Placental epithelial cell (primary cell): ENCODE measurements at places on chromosomes 11 and 22. TPM values are rescaled to one million over a fixed set of nuclear protein-coding genes. Genes with fewer than 3 reads are reported as not detected.

MPEG1 gene
- not detected in 2 replicates for total RNA-seq

SOX10 gene
- total RNA-seq: not detected in 2 replicates

PICK1 gene
- total RNA-seq: 20.0 and 26.4 TPM in 2 replicates

FHIP1B gene
- 22.0 and 25.4 TPM in 2 replicates for total RNA-seq

TMEM151A gene
- under 0.01 TPM in 1 of 2 replicates, not detected in the other for total RNA-seq

PRG3 gene
- not detected in 2 replicates for total RNA-seq

PRG2 gene
- not detected in 2 replicates for total RNA-seq

GALNT18 gene
- 0.39 and 1.1 TPM in 2 replicates for total RNA-seq

MOGAT2 gene
- not detected in 2 replicates for total RNA-seq

BARX2 gene
- not detected in 2 replicates for total RNA-seq

GGT1 gene
- total RNA-seq: 2.0 TPM in 2 replicates

PANX1 gene
- 55.0 and 67.7 TPM in 2 replicates for total RNA-seq

HTR3A gene
- total RNA-seq: not detected in 2 replicates

RFPL2 gene
- total RNA-seq: not detected in 2 replicates
